Breast epithelium (tissue), 4 donors: ENCODE measurements at places on chromosomes 3 and 15. TPM values are rescaled to one million over a fixed set of nuclear protein-coding genes. Genes with fewer than 3 reads are reported as not detected.

- no peak for DNase-seq
- peak overlapping the region; percentile 81 for H3K27ac ChIP-seq
- no peaks in the 10 kb centered on the region for H3K27me3 ChIP-seq
- H3K4me3 ChIP-seq: no peak overlapping the region
- H3K36me3 ChIP-seq: no peaks in the 10 kb centered on the region
Measured at GRCh38 chr3:42052484-42053351, 38.4 kb upstream of the TRAK1 start.

DNA sequence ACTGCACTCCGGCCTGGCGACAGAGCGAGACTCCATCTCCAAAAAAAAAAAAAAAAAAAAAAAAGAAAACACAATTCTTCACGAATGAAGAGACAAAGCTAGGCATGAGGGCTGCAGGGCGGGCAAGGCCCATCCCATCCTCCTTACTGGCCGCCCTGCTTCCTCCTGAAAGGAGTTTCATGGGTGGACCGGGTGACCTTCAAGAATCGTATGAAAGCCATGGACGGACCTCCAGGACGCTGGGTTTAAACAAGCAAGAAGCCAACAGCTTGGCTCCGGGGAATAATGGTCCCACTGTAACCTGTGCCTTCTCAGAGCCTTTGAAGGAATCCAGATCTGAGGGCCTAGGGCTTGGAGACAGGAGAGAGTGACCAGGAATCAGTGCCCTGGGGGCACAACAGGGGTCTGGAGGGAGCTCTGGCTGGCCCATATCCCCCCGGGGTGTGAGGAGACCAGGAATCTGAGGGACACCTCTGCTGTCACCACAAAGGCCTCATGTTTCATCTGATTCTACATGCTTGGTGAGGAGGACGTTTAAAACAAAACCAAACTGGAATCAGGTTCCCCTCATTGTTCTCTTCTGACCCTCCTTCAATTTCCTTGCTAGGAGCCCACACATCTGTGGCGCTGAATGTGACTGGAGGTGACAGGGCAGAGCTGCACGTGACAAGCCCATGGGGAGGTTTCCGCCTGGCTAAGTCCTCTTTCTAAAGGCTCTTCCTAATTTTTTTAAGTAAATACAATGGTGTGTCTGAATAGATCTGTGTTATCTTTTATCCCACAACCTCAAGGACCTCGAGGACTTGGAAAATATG is 46.1 kb downstream of the WHAMM start:
- no peak overlapping the region for H3K4me3 ChIP-seq
- peak; percentile 14 for DNase-seq
- H3K27me3 ChIP-seq: no peaks in the 10 kb centered on the region
- H3K36me3 ChIP-seq: no peaks in the 10 kb centered on the region

VPS8 gene
- total RNA-seq: 61.9 TPM

GPR149 gene
- total RNA-seq: not detected

DNA sequence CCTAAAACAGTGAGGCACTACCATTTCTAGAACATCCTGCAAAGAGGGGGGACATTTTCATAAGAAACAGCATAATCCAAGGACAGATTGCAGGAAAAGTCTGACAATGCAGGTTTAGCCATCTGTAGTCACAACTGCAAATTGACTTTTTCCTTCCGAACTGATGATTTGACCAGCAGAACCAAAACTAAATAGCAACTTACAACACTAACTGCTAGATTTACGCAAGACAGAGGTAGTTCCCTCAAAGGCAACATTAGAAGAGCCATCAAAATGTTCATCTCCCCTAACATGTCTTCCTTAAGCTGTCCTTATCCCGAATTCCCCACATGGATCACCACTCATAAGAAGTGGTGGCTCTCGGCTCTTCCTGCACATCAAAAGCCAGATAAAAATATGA is 129.6 kb downstream of the GADL1 start:
- no peak overlapping the region for H3K4me3 ChIP-seq
- H3K36me3 ChIP-seq: no peaks in the 10 kb centered on the region
- DNase-seq: no peak
- no peaks in the 10 kb centered on the region for H3K4me1 ChIP-seq
- no peaks in the 10 kb centered on the region for H3K27me3 ChIP-seq

C2CD4A gene
- total RNA-seq: 0.66 TPM

DNA sequence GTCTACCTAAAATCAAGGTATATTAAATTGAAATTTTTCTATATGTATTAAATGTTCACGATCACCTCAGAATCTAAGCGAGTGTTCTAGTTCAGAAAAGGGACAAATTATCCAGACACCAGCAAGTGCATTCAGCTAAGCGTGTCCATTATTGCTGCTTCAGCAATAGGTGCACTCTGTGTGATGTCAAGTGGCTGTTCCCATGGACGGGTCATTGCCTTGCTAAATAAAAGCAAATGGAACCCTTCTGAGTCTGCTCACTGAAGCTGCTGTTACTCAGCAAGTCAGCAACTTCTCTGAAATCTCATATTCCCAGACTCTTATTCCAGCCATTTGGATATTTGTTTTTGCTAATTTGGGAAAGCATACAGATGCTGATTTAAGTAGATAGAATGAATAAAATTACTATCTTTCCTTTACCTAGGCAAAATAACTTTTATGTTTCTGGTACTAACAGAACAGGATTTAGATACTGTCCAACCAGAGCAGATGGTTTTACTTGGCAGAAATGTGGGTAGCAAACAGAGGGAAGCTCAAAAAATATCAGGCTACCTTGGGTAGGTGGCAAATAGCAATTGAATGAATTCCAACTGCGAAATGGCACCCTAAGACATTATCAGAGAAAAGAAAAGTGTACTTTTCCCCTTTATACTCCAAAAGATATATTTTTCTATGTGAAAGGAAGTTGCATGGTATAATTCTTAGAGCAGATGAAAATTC is 407.0 kb downstream of the GAP43 start:
- H3K4me3 ChIP-seq: no peak overlapping the region
- DNase-seq: no peak
- H3K36me3 ChIP-seq: no peaks in the 10 kb centered on the region
- H3K4me1 ChIP-seq: no peaks in the 10 kb centered on the region
- H3K27ac ChIP-seq: no peak overlapping the region

DNA sequence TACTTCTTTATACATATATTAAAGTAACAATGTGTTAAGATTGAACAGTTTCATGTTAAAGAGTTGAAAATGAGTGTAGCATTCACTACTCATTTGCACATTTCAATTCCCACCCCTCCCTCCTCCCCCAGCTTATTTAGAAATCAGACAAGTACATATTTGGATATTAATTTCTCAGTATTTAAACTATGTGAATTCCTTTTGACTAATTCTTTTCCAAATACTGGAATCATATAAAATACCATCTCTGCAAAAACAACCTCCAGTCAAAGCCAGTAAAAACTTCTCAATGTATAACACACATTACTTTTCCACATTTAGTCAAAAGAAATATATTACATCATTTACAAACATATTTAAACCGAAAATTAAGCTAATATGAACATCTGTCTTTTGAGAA is 25.5 kb upstream of the SHC4 start:
- no peaks in the 10 kb centered on the region for H3K27me3 ChIP-seq
- H3K27ac ChIP-seq: no peak overlapping the region
- no peak overlapping the region for H3K4me3 ChIP-seq
- peaks cover 7% of the 10 kb centered on the region for H3K36me3 ChIP-seq

GRCh38 chr3:73179601-73180000 is 118.1 kb downstream of the EBLN2 start:
- no peak for DNase-seq
- H3K4me1 ChIP-seq: no peaks in the 10 kb centered on the region
- H3K27me3 ChIP-seq: no peaks in the 10 kb centered on the region
- no peak overlapping the region for H3K4me3 ChIP-seq
- no peaks in the 10 kb centered on the region for H3K36me3 ChIP-seq

IL17RE gene
- 11.5 TPM for total RNA-seq

GRCh38 chr15:78715434-78715833 is 74.4 kb upstream of the CHRNB4 start:
- H3K36me3 ChIP-seq: no peaks in the 10 kb centered on the region
- no peak for DNase-seq
- H3K27me3 ChIP-seq: peaks cover 4% of the 10 kb centered on the region
- H3K27ac ChIP-seq: no peak overlapping the region

DNA sequence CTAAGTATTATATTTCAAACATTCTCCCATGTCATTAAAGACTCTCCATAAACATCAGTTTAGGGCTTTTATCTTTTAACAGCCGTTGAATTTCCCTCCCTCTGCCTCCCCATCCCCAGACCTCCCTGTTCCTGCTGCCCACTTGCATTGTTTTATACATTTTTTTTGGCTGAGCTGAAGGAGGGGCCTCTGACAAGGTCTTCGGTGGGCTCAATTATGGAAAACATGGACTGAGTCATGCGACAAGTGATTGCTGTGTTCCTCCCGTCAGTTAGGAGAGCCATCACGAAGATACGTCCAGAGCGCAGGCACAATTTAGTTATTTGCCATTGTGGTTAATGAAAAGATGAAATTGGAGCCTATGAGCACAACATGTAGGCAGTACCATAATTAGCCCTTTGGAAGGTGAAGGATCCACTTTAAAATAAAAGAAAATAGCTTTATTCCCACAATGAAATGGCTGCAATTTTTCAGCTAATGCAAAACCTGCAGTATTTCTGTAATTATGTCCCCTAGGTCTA is 12.0 kb upstream of the NMNAT3 start:
- no peak overlapping the region for H3K4me3 ChIP-seq
- H3K4me1 ChIP-seq: no peaks in the 10 kb centered on the region
- no peaks in the 10 kb centered on the region for H3K36me3 ChIP-seq
- no peaks in the 10 kb centered on the region for H3K27me3 ChIP-seq
- no peak overlapping the region for H3K27ac ChIP-seq
- DNase-seq: no peak

CPLX3 gene
- not detected for total RNA-seq

- H3K27me3 ChIP-seq: no peaks in the 10 kb centered on the region
- H3K27ac ChIP-seq: no peak overlapping the region
- no peaks in the 10 kb centered on the region for H3K36me3 ChIP-seq
Measured at GRCh38 chr15:70214941-70215635, 117.4 kb upstream of the TLE3 start.

DNA sequence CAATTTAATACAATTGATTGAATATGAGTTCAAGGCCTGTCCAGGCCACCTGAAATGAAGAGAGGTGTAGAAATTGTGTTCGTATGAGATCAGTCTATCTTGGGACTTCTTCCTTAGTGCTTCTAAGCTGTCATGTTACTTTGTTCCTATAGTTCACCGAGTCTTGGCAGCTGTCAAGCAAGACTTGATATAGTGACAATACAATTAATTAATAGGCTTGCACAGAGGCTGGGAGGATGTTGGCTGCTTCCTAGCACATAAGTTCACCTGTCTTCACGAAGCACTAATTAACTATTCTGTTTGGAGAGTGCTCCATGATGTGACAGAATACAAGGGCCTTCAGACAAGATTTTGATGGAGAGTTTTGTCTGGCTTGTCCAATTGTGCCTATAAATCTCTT is 103.7 kb upstream of the CD96 start:
- no peak for DNase-seq
- no peak overlapping the region for H3K27ac ChIP-seq
- no peaks in the 10 kb centered on the region for H3K4me1 ChIP-seq
- no peak overlapping the region for H3K4me3 ChIP-seq

DNA sequence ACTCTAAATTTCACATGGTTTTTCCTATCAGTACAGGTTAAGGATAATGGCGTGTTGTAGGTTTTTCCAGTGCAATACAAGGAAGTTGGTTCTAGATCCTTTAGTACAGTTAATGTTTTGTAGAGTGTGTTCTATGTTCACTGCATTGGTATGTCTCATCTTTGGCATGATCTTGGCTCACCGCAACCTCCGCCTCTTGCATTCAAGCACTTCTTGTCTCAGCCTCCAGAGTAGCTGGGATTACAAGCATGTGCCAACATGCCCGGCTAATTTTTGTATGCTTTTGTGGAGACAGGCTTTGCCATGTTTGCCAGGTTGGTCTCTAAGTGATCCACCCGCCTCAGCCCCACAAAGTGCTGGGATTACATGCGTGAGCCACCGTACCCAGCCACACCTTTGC is 30.4 kb downstream of the SNRPN start:
- DNase-seq: no peak
- H3K4me3 ChIP-seq: no peak overlapping the region
- H3K27ac ChIP-seq: no peak overlapping the region

GRCh38 chr15:77692614-77693013 is 59.9 kb upstream of the LINGO1 start:
- no peak overlapping the region for H3K4me3 ChIP-seq
- H3K27ac ChIP-seq: no peak overlapping the region
- no peaks in the 10 kb centered on the region for H3K36me3 ChIP-seq
- peaks cover 44% of the 10 kb centered on the region for H3K27me3 ChIP-seq
- H3K4me1 ChIP-seq: no peaks in the 10 kb centered on the region
- DNase-seq: no peak

GRCh38 chr3:125238759-125239158 is 26.2 kb upstream of the SLC12A8 start:
- no peak overlapping the region for H3K27ac ChIP-seq
- H3K4me1 ChIP-seq: no peaks in the 10 kb centered on the region
- no peaks in the 10 kb centered on the region for H3K27me3 ChIP-seq
- H3K36me3 ChIP-seq: no peaks in the 10 kb centered on the region
- H3K4me3 ChIP-seq: no peak overlapping the region

DNA sequence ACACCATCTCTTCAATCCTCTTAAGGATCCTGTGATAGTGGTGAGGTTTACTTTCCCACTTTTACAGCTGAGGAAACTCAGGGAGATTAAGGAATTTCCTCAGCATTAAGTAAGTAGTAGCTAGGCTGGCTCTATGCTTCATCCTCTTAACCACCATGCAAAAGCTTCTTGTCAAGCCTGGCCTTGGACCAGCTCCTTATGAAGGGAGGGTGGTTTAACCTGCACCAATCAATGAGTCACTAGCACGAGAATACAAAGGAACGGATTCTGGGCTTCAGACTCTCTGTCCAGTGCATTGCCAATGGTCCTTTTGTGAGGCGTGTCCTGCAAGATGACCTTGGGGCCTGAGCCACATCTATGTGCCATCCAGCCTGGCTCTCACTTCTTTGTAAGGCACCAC is 202.0 kb upstream of the CFAP20DC start:
- no peak overlapping the region for H3K27ac ChIP-seq
- H3K4me1 ChIP-seq: no peaks in the 10 kb centered on the region
- H3K27me3 ChIP-seq: no peaks in the 10 kb centered on the region
- DNase-seq: no peak
- H3K4me3 ChIP-seq: no peak overlapping the region
- H3K36me3 ChIP-seq: no peaks in the 10 kb centered on the region

AGBL1 gene
- not detected for total RNA-seq

DNA sequence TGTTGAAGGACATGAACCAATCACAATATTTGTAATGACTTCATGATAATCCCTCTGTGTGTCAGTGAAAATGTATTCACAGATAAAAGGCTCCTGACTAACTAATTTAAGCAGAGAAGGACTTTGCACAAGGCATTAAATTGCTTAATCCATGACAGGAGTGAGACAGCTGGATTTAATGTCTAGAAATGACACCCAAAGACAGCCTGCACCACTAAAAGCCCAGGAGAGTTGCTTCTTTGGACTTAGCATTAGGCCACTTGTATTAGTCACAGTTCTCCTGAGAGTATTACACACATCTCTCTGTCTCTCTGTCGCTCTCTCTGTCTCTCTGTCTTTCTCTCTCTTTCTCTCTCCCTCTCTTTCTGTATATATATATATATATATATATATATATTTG is 180.4 kb downstream of the GOLGA8K start:
- H3K4me3 ChIP-seq: no peak overlapping the region
- H3K27me3 ChIP-seq: no peaks in the 10 kb centered on the region
- H3K36me3 ChIP-seq: no peaks in the 10 kb centered on the region
- no peak for DNase-seq
- H3K27ac ChIP-seq: no peak overlapping the region

OR5K2 gene
- total RNA-seq: not detected

MAN2C1 gene
- total RNA-seq: 259 TPM
